ENCODE measurements at places on chromosomes 11 and 22.

GRCh38 chr22:45511847-45512261 lies 9.2 kb downstream of the FBLN1 start:
- DNase-seq: no peak

DNA sequence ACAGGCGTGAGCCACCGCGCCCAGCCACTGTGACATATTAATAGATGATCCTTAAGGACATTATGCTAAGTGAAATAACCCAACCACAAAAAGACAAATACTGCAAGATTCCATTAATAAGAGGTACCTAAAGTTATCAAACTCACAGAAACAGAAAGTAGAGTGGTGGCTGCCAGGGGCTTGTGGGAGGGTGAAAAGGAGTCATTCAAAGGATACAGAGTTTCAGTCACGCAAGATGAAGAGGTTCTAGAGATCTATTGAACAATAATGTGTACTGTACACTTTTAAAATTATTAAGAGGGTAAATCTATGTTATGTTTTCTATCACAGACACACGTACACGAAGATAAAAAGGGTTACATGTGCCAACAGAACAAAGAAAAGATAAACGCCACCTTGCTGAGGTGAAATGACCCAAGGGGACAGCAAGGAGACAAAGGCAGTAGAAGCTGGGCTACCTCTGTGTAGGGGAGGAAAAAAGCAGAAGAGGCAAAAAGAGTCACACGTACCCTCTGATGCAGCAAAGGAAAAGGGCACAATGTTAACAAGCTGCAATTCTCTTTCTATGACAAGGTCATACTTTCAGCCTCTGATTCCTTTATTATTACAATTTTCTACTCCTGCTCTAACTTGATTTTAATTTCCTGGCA lies 65.3 kb downstream of the AMBRA1 start:
- no peak for DNase-seq

DNA sequence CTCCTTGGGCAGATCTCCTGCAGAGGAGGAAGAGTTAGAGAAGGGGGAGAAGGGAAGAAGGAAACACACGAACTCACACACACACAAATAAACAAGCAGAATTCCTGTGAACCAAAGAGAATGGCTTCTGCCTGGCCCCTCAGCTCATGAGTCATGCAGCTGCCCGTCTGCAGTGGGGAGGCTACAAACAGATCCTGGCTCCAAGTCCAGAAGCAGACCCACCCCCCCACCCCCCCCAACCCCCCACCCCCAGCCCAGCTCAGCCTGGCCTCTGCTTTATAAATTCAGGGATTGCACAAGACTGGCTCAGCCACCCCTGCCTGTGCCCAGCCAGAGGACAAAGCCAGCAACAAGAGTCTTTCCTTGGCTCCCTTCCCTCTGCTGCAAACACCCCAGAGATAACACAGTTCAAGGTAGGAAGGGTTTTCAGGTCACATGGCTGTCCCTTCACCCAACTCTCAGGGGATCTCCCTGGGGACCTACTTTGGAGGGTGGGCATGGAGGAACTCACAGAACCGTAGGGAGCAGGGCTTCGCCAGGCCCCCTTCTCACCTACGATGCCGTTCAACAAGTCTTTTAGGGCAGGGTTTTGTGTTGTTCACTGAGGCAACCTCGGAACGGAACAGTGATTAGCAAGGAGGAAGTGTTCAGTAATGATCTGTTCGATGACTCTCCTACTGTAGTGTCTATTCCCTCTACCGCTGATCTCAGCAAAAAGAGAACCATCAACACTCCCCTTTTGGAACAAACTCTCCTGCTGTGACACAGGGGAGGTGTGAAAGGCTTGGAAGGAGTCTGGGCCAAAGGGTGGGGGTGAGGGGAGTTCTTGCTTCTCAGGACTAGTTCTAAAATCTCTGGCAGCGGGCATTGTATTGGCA lies 35.5 kb downstream of the RPL27A start:
- no peak for DNase-seq

- no peak for DNase-seq
Measured at GRCh38 chr11:34403431-34403830, 35.3 kb upstream of the CAT start.

DNA sequence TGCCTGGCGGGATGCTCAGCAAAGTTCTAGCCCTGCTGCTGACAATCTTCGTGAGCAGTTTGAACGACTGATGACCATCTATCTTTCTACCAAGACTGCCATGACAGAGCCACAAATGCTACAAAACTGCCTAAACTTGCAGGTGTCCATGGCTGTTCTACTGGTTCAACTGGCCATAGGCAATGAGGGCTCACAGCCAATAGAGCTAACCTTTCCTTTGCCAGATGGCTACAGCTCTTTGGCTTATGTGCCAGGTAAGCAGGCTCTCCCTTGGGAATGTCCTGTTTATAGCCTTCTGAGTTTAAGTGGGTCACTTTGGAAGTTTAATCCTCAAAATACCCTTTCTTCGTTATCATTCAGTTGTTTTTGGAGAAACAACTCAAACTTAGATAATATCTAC lies 20.1 kb downstream of the UBE4A start:
- DNase-seq: no peak

- no peak for DNase-seq
Measured at GRCh38 chr11:113273720-113274119, 40.7 kb upstream of the TTC12 start.

GRCh38 chr22:29951791-29952413 lies 68.9 kb downstream of the MTMR3 start:
- no peak for DNase-seq

- no peak for DNase-seq
Measured at GRCh38 chr11:61962213-61963015, 5.0 kb downstream of the FTH1 start.

- DNase-seq: no peak
Measured at GRCh38 chr22:41369837-41370236, 11.9 kb upstream of the TEF start.

- no peak for DNase-seq
Measured at GRCh38 chr22:30314915-30315314, 11.8 kb downstream of the TBC1D10A start.

- no peak for DNase-seq
Measured at GRCh38 chr11:130776061-130776419, 140.2 kb downstream of the SNX19 start.

DNA sequence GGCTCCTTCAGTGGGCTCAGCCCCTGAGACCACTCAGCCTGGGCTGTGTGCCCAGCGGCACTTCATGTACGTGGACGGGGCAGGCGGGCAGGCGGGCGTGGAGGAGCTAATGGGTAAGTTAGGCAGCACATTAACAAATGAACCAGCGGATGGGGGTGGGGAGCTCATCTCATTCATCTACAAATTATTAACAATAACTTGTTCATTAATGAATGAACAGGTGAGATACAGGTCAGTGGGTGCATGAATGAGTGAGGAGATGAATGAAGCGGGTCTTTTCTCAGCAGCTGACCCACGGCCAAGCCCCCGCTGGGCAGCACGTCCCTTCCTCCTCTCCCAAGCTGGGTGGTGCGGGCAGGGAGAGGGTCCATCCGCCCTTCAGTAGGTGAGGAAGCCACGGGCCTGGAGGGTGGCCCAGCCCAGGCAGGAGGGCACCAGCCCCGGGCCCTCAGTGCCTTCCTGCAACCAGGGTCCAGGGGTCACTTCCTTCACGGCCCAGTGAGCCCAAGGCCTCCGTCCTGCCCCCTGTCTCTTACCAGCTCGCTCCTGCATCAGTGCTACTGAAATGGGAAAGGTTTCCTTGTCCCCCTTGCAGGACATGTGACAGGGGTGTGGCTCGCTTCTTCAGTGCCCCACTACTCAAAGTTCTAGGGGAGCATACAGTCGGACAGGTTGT lies 60.5 kb upstream of the KCNQ1OT1 start:
- no peak for DNase-seq

DNA sequence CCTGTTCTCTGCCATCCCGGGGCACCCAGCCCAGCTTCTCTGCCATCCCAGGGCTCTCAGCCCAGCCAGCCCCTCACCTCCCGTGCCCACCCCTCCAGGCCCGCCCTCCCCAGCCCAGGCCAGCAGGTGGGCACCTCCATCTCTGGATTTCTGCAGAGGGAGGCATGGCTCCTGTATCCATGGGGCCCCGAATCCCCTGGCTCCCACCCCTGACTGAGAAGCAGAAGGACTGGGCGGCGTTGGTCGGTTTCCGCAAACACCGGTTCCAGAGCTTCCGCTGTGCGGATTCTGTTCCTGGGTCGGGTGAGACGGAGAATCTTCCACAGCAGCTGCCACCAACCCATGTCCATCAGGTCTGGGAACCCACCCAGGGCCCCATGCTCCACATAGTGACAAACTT lies 240.3 kb downstream of the BRD1 start:
- no peak for DNase-seq

GRCh38 chr11:3903207-3903896 lies 47.9 kb downstream of the STIM1 start:
- no peak for DNase-seq

DNA sequence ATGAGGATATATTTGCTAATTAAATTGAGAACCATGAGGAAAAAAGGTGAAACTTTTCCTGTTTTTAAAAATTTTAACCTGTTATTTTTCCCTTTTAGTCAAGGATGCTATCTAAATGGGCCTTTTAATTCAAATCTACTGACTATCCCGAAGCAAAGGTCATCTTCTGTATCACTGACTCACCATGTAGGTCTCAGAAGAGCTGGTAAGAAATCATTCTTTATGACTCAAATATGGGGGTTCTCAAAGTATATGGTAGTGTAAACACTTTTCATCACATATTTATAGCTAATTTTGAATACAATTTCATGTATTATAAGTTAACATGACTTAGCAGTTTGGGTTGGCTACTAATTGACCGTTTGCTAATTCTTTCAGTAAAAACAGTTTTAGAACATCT lies 88.2 kb downstream of the CYP2R1 start:
- DNase-seq: no peak

- DNase-seq: no peak
Measured at GRCh38 chr11:84564180-84564866, 1062.8 kb downstream of the DLG2 start.

DNA sequence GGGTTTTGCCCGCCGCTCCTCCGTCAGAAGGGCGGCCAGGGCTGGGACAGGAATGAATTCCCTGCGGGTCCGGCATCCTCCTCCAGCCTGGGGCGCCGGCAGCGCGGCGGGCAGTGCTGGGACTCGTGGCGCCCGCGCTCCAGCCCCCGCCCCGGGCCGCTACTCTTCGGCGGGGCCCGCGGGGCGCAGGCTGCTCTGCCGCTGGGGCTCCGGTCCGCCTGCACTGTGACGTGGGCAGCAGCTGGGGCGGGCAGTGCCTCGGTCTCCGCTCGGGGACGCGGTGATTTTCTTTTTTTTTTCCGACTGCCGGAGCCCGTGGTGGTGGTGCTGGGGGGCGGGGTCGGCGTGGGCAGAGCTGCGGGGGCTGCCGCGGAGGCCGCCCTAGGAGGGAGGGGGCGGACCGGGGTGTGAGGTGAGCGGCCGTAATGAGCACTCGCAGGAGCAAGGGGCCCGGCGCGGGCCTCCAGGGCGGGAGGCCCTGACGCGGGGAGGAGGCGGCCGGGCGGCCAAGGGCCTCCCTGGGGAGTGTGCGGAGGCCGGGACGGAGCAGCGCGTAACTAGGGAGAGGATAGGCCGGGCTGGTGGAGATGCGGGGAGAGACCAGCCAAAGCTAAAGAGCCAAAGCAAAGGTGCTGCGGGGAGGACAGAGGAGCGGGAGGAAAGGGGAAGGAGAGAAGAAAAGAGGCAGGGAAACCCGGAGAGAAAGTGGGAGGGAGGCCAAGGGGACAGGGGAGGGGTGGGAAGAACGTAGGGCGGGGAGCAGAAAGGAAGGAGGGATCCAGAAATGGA lies 73.3 kb upstream of the ZBED5 start:
- no peak for DNase-seq

- DNase-seq: no peak
Measured at GRCh38 chr11:129237456-129237855, 45.3 kb upstream of the ARHGAP32 start.

- DNase-seq: no peak
Measured at GRCh38 chr11:12685229-12685628, 11.0 kb downstream of the TEAD1 start.

GRCh38 chr11:4019891-4020290 lies 74.7 kb upstream of the RRM1 start:
- no peak for DNase-seq

GRCh38 chr22:47139790-47140119 lies 377.3 kb downstream of the TBC1D22A start:
- no peak for DNase-seq

DNA sequence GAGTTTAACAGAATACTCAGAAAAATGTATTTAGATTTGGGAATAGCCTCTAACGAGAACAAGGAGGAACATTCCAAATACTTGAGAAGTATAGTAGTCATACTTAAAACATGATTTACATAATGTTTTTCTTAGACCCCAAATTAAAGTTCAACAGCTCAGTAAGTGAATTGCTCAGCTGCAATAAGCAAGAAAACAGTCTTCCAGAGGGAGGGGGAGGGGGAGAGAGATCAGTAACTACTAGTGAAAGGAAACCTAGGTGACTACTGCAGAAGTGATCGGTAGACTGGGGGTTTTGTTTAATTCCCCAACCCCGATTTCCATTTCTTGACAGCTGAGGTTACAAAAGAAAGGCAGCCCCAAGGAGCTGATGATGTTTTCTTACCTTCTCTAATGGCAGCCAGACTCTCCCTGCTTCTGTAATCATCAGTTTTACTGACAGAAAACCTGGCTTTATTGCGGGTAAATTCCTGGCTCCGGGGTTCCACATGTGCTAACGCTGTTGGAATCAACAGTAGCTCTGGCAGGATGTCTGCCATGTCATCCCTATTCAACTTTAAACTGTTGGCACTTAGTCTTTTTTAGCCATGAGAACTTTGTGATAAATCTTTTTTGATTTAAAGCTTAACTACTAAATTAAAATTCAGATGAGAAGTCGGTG lies 82.4 kb upstream of the BIRC3 start:
- DNase-seq: no peak

GRCh38 chr11:72808331-72808798 lies 5.8 kb upstream of the ATG16L2 start:
- no peak for DNase-seq

DNA sequence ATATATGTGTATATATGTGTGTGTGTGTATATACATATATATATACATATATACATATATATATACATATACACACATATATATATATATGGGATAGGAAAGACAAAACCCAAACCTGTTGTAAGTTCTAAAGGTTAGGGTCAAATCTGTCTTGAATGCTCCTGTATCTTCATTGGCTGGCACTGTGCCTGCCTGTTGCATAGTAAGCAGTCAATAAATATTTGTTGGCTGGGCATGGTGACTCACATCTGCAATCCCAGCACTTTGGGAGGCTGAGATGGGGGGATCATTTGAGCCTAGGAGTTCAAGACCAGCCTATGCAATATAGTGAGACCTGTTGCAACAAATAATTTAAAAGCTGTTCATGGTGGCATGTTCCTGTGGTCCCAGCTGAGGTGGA lies 205.4 kb downstream of the DBX1 start:
- DNase-seq: no peak

DNA sequence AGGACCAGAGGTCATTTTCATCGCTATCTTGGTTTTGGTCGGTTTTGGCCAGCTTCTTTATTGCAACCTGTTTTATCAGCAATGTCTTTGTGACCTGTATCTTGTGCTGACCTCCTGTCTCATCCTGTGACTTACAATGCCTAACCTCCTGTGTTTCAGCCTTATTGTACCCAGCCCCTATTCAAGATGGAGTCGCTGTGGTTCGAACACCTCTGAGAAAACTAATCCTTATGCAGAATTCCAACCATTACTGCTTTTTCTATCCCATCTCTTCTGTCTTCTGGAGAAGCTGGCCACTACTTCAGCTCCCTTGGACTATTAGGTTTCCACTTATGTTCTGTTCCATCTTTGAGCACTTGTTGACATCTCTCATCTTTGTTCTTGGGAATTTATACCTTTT lies 62.6 kb downstream of the METTL15 start:
- no peak for DNase-seq

GRCh38 chr11:31913985-31914384 lies 102.9 kb upstream of the PAX6 start:
- no peak for DNase-seq
